GM13976 (cell line): ENCODE measurements at places on chromosomes 3 and 15.

DNA sequence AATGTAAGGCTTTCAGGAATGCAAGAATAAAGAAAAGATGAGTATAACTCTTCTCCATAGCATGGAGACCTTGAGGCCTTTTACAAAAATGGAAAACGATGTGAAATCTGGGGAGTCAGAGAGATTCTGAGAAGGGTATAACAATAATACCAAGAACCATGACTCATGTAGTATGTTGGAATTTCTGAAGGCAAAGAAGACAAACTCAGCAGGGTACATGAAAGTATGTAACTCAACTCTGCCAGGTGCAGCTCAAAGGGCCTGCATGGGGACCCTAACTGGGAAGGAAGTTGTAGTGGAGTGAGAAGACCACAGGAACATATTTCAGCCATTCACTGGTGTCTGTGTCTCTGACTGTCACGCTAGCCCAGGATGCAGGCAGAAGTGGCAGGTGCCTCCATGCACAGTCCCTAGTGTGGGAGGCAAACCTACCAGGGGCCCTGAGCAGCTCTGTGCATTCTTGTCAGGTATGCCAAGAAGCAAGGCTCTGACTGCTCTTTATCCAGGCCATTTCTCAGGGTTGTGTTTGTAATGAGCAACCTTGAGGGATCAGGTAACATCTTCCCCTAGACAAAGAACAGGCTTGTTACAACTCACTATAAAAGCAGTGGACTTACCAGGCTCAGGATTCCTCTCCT is 57.2 kb downstream of the GPR156 start:
- DNase-seq, result no peak

DNA sequence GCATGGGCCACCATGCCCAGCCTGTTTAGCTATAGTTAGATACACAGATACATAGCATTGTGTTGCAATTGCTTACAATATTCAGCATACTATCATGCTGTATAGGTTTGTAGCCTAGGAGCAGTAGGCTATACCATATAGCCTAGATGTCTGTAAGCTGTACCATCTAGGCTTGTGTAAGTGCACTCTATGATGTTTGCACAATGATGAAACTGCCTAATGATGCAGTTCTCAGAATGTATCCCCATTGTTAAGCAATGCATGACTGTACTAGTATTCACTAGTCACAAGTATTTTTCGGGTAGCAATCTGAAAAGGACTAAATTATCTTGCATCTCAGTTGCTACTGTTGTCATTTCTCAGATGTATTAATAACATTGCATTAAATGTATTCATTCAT is 16.0 kb downstream of the PIGB start:
- DNase-seq, result no peak

DNA sequence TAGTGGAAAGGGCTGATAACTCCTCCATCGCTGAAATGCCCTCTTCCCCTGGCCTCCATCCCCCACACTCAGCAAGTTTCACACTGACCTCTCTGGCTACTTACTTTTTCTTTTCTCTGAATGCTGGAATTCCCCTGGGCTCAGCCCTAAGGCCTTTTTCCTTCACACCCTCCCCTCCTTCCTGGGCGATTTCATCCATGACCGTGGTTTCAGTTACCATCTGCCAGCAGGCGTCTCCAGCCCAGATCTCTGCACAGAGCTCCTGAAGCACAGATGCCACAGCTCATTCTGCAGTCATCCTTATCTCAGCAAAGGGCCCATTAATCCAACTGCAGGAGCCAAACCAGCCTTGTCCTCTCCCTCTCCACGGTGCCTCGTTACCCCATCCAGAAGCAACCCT is 114.0 kb downstream of the RFTN1 start:
- DNase-seq, result no peak

- no peak for DNase-seq
Observed at GRCh38 chr3:138600100-138600745, 6.2 kb upstream of the CEP70 start.

DNA sequence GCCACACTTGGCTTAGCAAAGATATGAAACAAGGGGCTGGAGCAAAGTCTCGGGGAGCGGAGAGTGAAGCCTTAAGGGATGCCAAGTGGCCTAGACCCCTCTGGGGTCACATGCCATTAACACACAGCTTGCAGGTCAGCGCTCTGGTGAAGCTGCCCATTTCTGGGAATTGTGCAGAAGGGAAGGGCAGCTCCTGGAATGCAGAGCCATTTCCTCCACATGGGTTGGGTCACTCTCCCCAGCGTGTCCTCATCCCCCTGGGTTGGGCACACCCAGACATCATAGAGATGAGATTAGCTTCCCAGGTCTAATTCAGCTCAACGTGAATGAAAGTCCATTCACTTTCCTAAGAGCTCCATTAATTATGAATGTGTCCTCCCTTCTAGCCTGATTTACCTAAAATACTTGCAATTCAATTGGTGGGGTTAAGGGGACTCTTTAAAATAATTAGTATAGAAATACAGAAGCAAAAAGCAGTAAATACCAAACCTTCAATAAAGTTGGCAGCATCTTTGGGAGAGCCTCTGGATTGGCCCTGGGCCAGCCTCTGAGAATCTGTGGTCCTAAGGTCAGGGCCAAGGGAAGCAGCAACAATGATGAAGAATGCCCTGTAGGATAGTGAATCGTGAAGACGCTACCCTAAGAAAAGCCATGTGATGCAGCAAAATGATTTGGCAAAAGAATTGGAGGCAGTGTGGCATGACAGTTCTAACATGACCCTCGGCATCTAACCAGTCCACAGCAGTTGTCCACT is 17.8 kb downstream of the MRAS start:
- DNase-seq, result no peak

DNA sequence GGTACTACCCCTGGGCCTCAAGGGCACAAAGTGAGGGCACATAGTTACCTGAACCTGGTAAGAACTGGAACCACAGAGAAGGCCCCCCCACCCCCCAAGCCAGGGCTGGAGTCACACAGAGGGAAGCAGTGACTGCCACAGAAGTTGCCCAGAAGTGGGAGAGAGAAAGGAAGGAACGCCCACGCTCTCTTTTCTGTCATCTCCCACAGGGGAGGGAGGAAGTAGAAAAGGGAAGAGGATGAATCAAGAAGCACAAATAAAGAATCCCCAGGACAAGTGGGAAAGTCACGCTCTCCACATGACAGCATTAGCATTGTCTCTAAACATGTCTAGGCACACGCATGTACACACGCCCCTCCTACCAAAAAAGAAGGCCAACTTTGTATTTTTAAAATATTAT is 114.7 kb upstream of the FRMD4B start:
- DNase-seq, result no peak

DNA sequence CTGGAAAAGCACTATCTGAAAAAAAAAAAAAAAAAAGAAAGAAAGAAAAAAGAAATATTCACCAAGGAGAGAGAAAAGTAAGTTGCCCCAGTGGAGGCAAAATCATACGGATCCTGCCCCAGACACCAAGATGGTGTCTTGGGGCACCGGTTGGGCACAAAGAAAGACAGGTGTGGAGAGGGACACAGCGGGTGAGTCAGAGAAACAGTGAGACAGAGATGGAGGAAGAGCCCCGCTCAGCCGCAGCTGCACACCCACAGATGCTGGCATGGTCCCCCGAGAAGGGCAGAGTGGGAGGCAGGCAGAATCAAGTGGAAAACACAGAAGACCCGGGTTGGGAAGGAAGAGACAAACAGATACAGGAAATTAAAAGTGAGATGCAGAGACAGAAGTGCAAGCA is 129.7 kb upstream of the SMAD3 start:
- DNase-seq, result no peak

- no peak for DNase-seq
Observed at GRCh38 chr3:24661175-24661584, 166.5 kb upstream of the THRB start.

- DNase-seq, result no peak
Observed at GRCh38 chr3:192637803-192638202, 89.5 kb downstream of the FGF12 start.

- DNase-seq, result peak; percentile 39
Observed at GRCh38 chr15:85116925-85117646, 135.4 kb downstream of the PDE8A start.

DNA sequence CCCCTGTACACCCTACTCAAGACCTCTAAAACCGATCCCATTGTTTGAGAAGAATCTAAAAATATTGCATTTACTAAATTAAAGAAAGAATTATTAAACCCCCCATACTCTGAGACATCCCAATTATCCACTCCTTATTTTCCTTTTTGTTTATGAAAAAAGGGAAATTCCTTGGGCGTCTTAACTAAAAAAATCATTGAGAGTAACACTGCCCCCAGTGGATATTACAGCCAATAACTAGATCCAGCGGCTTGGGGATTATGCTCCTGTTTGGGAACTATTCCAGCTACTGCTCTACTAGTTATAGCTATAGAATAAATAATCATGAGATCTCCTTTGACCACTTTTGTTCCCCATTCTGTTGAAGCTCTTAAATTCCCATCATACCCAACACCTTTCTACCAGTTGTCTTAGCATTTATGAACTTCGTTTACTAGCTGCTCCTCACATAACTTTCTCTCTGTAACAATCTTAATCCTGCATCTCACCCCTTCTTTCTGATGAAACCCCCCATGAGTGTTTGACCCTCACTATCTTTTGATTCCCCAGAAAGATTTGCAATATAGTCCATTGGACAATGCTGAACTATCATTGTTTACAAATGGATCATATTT is 12.7 kb upstream of the CFAP91 start:
- no peak for DNase-seq

- no peak for DNase-seq
Observed at GRCh38 chr3:107426223-107426622, 49.0 kb downstream of the CCDC54 start.
